ENCODE measurements at places on chromosomes 4 and X. TPM values are rescaled to one million over a fixed set of nuclear protein-coding genes. Genes with fewer than 3 reads are reported as not detected.

The SLC9B1 gene
- not detected for total RNA-seq

The ELK1 gene
- total RNA-seq: 33.6 TPM

The TLL1 gene
- under 0.01 TPM for total RNA-seq

The DMRTC1 gene
- total RNA-seq: not detected
